Spleen (tissue), 13 donors: ENCODE measurements at places on chromosomes 1 and 21. TPM values are rescaled to one million over a fixed set of nuclear protein-coding genes. Genes with fewer than 3 reads are reported as not detected.

Gene SPATC1L
- 7.7 TPM for total RNA-seq

Gene NUP210L
- not detected for total RNA-seq

- no peak for DNase-seq
- peaks cover 10% of the 10 kb centered on the region for H3K36me3 ChIP-seq
- H3K4me1 ChIP-seq, result peaks cover 3% of the 10 kb centered on the region
- H3K4me3 ChIP-seq, result peak overlapping the region; percentile 84
- no peaks in the 10 kb centered on the region for H3K27me3 ChIP-seq
These were observed 940 bp upstream of the ATAD3A start for GRCh38 chr1:1510912-1511532.

GRCh38 chr1:45864167-45865106, 61.0 kb downstream of the MAST2 start:
- no peaks in the 10 kb centered on the region for H3K27me3 ChIP-seq
- no peaks in the 10 kb centered on the region for H3K4me1 ChIP-seq
- H3K27ac ChIP-seq, result no peak overlapping the region

DNA sequence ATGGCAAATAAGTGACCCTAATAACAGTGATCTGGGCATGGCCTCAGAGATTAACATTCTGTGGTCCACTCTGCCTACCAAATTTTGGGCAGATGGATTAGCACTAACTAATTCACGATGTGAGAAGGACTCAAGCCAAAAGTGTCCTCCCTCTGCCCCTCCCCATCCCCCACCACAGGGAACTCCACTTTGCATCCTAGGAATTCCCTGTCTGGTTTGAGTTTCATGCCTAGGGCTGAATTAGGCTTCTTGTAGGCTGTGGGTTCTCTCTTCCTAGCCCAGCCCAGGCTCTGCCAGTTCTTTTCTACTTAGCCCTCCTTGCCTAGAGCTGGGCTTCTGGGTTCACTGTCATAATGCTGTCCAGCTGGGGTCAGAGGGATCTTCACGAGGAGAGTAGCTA, 64.1 kb downstream of the ATP2B4 start:
- H3K4me1 ChIP-seq, result peaks cover 6% of the 10 kb centered on the region
- H3K27me3 ChIP-seq, result no peaks in the 10 kb centered on the region
- DNase-seq, result no peak

GRCh38 chr1:90048043-90048442, 53.1 kb downstream of the ZNF326 start:
- no peak for DNase-seq
- H3K36me3 ChIP-seq, result no peaks in the 10 kb centered on the region
- no peak overlapping the region for H3K27ac ChIP-seq
- no peaks in the 10 kb centered on the region for H3K27me3 ChIP-seq
- no peak overlapping the region for H3K4me3 ChIP-seq
- H3K4me1 ChIP-seq, result no peaks in the 10 kb centered on the region

DNA sequence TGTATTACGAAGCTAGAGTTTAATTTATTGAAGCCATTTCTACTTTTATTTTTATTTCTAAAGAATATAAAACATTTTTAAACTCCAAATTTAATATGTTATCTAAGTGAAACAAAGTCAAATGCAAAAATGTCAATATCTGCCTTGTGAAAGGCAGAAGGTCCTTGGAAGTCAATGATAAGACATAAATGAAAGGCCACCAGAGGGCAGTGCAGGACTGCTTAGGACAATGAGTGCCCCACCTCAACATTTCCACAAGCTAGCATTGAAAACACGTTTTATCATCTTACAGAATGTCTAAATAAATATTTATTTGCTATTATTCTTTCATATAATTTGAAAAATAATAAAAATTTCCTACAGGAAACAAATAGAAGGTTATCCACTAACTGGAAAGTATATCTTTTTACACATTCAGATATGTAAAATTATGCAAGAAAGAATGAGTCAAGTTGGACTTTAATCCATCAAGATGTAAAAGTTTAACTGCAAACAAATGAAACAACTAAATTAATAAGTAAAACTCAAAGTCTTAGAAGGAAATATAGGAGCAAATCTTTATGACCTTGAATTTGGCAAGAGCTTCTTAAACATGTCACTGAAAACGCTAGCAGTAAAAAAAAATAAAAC, 140.1 kb upstream of the FMN2 start:
- H3K27me3 ChIP-seq, result no peaks in the 10 kb centered on the region
- H3K27ac ChIP-seq, result no peak overlapping the region
- H3K4me3 ChIP-seq, result no peak overlapping the region
- no peaks in the 10 kb centered on the region for H3K36me3 ChIP-seq
- no peaks in the 10 kb centered on the region for H3K4me1 ChIP-seq

DNA sequence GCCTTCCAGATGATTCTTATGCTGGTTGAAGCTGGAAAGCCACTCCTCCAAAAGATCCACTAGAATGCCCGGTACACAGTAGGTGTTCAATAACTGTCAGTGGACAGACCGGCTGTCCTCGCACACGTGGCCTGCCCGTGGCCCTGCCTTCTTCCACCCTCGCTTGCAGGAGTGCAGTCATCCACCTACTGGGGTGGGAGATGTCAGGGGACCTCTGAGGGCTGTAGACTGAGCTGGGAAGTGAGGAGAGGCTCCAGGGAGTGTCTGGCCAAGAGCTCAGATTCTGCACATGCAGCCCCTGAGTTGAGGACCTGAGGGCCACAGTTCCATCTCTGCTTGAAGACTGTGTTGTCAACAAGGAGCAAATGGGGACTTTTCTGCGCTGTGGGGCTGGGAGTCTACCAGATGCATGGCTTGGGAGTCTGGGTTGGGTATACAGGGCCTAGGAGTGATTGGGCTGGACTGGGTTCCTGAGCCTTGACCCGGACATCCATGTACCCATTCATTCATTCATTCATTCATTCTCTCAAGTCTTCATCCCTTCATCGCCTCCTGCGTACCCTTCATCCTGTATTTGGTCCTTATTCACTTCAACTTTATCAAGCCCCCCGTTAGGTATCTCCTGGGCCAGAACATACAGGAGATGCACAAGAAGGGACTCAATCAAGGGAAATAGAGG, 4.2 kb upstream of the TNFRSF1B start:
- H3K27ac ChIP-seq, result peak overlapping the region; percentile 93
- no peaks in the 10 kb centered on the region for H3K36me3 ChIP-seq
- H3K4me3 ChIP-seq, result no peak overlapping the region
- H3K4me1 ChIP-seq, result peaks cover 94% of the 10 kb centered on the region
- no peak for DNase-seq
- no peaks in the 10 kb centered on the region for H3K27me3 ChIP-seq

- no peaks in the 10 kb centered on the region for H3K36me3 ChIP-seq
- H3K27me3 ChIP-seq, result peaks cover 3% of the 10 kb centered on the region
- DNase-seq, result peak; percentile 36
- H3K4me3 ChIP-seq, result no peak overlapping the region
These were observed 61.1 kb downstream of the LGR6 start for GRCh38 chr1:202254454-202255252.

GRCh38 chr1:37323486-37324377, 150.6 kb upstream of the ZC3H12A start:
- H3K27me3 ChIP-seq, result no peaks in the 10 kb centered on the region
- H3K4me1 ChIP-seq, result no peaks in the 10 kb centered on the region
- no peaks in the 10 kb centered on the region for H3K36me3 ChIP-seq

DNA sequence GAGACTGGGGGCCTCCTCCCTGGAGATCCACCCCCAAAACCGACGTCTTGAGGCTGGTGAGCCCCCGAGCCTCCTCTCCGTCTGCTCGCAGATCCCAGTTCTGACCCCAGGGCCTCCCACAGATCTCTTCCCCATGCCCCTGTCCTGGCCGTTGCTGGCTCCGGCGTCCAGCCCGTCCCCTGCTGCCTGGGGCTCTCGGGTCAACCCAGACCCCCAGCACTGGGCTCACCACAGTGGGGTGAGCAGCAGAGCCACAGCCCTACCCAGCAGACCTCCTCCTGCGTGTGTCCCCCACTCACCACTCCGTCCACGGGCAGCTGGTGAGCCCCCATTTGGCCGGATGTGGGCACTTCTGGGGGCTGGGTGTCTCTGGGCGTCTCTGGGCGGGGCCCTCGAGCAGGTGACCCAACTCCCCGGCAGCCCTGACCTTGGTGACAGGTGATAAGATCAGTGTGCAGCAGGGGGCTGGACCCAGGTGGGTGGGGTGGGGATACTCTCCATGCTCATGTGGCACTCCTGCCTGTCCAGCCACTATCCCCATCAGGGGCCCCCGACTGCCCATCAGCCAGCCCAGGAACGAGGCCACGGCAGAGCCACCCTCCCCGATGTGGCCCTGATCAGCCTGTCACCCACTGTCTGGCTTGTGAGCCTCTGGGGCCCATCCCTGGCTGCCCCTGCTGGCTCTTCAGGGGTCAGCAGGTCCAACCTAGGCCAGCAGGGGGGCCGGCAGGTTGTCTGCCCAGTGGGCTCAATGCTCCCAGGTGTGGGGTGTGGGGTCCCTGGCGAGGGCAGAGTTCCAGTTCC, 709 bp downstream of the TNFRSF14 start:
- peaks cover 44% of the 10 kb centered on the region for H3K36me3 ChIP-seq
- peak overlapping the region; percentile 74 for H3K4me3 ChIP-seq
- H3K27ac ChIP-seq, result peak overlapping the region; percentile 99
- H3K4me1 ChIP-seq, result peaks cover 72% of the 10 kb centered on the region
